CD4-positive, CD25-positive, alpha-beta regulatory T cell (primary cell): ENCODE measurements at places on chromosomes 6 and 20. TPM values are rescaled to one million over a fixed set of nuclear protein-coding genes. Genes with fewer than 3 reads are reported as not detected.
A peak's percentile ranks its signal among the peaks of the same experiment; 100 is the strongest.

The RIMS1 gene
- not detected for polyA plus RNA-seq

The C20orf144 gene
- polyA plus RNA-seq = not detected

GRCh38 chr6:43995137-43995536 is 132.1 kb downstream of the MRPL14 start:
- DNase-seq = no peak

DNA sequence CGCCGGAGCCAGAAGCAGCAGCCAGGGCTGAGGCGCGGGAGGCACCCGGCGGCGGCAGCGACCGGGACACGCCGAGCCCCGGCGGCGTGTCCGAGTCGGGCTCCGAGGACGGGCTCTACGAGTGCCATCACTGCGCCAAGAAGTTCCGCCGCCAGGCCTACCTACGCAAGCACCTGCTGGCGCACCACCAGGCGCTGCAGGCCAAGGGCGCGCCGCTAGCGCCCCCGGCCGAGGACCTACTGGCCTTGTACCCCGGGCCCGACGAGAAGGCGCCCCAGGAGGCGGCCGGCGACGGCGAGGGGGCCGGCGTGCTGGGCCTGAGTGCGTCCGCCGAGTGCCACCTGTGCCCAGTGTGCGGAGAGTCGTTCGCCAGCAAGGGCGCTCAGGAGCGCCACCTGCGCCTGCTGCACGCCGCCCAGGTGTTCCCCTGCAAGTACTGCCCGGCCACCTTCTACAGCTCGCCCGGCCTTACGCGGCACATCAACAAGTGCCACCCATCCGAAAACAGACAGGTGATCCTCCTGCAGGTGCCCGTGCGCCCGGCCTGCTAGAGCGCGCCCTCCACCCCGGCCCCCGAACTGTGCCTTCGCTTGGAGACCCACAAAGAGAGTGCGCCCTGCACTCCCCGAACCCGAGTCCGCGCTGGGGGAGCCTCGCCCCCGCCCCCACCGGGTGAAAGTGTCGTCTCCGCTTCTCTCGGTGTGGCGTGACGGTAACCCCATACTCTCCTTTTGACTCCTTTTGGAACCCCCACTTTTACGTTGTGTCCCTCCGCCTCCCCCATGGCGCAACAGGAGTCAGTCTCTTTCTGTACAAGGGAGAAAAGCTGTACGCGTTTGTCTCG is 1.6 kb downstream of the INSM1 start:
- peak; percentile 32 for DNase-seq

DNA sequence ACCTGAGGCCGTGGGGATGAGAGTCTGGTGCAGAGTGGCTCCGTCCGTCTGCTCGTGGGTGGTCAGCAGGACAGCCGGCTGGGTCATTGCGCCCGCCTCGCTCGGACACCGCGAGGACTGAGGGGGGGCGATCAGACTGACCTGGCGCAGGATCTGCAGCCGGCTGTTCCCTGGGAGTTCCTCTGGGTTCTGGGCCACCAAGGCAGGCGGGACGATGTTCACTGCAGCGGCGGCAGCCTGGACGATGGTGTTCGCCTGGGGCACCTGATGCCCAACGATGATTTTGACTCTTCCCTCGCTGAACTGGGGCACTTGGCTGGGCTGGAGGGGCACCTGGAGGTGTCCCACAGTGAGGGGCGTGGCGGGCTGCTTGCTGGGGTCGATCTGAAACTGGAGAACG is 39.2 kb downstream of the ZFP64 start:
- DNase-seq = no peak

DNA sequence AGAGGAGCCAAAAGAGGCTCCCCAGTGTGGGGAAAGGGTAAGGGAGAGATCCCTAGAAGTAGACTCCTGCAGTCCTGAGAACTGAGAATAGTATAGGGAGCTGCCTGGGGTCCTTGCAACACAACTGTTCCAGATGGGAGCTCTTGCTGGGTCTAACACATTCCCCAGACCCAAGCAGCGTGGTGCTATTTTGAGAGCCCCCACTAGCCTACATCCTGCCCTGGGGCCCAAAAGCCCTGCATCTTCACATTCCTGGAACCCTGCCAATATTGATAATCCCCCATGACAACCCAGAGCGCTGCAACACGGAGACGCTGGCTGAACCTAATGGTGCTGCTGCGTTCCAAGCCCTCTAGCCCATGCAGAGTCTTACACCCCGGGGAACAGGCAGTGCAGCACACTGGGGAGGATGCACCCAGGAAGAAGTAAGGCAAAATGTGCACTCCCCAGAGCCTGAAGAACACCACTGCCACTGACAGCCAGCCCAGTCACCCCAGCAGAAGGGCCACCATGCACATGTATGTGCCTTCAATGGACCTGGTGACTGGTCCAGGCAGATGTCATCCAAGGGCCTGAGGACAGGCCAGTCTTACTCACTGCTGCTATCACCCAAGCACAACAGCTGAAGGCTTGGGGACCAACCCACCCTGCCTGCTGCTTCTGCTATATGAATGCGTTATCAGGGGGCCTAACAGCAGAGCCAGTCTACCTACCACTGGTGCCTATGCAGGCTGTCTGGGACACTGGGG is 7.0 kb upstream of the RNF217 start:
- DNase-seq = no peak

DNA sequence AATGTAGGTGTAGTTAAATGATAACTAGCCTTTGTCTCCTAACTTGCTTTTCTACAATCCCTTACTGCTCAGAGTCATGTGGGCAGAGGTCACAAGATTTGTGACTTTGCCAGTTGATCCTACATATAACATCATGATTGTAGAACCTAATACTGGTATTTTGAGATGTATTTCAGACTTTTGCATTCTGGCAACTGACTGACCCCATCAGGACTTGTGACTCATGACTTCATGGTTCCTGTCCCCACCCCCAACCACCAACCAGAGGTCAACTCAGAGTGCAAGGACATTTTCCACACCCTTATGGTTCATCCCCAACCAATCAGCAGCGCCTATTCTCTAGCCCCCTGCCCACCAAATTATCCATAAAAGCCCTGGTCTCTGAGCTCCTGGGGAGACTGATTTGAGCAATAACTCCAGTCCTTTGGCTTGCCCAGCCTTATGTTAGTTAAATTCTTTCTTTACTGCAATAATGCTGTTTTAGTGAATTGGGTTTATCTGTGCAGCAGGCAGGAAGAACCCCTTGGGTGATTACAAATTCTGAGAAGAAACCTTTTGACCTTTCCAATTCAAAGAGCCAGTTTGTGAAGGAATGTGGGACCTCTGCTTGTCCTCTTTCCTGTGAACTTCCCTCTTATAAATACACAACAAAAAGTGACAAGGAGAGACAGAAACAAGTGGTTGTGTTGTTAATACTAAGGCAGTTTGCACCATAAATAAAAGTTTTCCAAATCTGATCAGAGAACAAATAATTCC is 588.7 kb downstream of the UTRN start:
- no peak for DNase-seq

DNA sequence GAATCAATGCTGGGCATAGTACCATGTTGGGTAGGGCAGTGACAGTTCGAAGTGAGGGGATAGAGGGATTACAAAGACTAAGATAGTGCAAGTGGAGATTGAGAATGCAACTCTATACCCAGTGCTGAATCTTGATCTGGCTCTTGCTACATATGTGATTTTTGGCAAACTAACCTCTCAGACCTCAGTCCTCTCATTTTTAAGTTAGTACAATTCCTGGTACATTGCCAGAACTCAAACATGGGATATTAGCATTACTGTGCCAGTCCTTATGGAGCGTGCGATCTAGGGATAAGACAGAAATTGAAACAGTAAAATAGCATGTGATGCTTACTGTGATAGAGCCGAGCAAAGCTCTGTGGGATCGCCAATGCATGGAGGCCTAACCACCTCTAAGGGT is 188.4 kb downstream of the MTFR2 start:
- no peak for DNase-seq

GRCh38 chr20:9066191-9066590 is 2.7 kb upstream of the PLCB4 start:
- no peak for DNase-seq

DNA sequence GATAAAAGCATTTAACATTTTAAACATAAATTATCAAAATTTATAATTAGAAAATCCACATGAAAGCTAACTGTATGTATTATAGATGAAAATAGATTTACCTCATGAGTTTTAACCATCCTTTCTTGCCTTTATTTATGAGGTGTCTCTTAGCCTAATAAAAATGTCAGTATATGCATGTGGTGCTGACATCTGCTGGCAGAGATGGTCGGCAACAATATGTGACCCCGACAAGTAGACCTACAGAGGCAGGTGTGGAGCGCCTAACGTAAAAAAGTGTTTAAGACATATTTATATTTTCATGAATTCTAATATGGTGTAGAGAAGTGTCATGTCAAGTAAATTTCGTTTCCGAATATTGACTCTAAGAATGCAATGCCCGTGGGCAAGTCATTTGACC is 149.0 kb upstream of the FUT9 start:
- no peak for DNase-seq

GRCh38 chr20:52461582-52461981 is 270.0 kb upstream of the ZFP64 start:
- DNase-seq = no peak

The STK4 gene
- 254 TPM for polyA plus RNA-seq
